Activated CD4-positive, CD25-positive, alpha-beta regulatory T cell treated with anti-CD3 and anti-CD28 coated beads, Interleukin-2, amount 50 U/mL, for 16 hours (primary cell): ENCODE measurements at places on chromosomes 2 and 18.

GRCh38 chr2:108189316-108189715 is 50.5 kb upstream of the SULT1C3 start:
- no peak for DNase-seq

DNA sequence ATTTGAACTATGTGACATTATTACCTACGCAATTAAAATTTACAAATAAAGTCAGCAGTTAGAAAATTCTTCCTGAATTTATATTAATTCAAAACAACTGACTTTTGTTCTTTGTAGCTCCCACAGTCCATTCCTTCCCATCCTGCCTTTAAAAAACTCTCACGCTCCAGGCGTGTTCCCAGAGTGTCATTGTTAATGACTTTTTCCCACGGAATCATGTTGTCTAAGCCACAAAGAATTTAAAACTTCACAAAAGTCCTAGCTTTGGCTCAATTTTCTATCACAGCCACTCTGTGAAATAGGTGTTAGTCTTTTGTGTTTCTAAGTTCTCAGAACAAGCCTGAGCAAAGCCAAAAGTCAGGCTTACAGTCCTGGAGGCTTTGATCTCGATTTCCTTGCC is 26.5 kb downstream of the SLC1A4 start:
- no peak for DNase-seq

DNA sequence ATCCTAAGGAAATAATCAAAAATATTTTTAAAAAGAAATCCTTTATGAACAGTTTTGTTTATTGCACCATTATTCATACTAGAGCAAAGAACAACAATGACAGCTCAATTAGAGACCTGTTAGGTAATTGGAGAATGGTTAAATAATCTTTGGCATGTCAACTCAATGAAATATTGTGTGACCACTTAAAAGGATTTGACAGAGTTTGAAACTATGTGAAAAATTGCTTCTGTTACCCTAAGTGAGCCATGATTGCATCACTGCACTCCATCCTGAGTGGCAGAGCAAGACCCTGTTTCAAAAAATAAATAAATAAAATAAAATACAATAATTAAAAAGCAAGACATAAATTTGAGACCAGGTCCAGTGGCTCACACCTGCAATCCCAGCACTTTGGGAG is 66.1 kb upstream of the ATP8B1 start:
- no peak for DNase-seq

DNA sequence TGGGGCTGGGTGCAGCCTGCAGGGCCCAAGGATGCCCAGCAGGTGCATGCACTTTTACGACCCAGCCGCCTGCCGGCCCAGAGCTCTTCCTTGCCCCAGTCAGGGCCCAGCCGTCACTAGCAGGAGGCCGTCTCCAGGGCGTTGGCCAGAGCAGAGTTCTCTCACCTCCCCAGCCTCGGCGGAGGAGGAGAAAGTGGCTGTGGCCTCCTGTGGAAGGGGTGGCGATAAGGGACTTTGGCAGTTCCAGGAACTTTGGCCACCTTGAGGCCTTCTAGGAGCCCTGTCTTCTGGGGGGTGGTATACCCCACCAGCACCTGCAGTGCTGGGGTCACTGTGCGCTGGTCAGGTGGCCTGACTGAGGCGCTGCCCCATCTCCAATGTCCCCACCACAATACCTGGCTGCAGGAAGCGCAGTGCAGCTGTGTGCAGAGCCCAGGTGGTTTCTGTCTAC is 22.0 kb downstream of the NPPC start:
- no peak for DNase-seq

GRCh38 chr2:240300840-240301239 is 134.6 kb upstream of the GPC1 start:
- DNase-seq, result no peak

DNA sequence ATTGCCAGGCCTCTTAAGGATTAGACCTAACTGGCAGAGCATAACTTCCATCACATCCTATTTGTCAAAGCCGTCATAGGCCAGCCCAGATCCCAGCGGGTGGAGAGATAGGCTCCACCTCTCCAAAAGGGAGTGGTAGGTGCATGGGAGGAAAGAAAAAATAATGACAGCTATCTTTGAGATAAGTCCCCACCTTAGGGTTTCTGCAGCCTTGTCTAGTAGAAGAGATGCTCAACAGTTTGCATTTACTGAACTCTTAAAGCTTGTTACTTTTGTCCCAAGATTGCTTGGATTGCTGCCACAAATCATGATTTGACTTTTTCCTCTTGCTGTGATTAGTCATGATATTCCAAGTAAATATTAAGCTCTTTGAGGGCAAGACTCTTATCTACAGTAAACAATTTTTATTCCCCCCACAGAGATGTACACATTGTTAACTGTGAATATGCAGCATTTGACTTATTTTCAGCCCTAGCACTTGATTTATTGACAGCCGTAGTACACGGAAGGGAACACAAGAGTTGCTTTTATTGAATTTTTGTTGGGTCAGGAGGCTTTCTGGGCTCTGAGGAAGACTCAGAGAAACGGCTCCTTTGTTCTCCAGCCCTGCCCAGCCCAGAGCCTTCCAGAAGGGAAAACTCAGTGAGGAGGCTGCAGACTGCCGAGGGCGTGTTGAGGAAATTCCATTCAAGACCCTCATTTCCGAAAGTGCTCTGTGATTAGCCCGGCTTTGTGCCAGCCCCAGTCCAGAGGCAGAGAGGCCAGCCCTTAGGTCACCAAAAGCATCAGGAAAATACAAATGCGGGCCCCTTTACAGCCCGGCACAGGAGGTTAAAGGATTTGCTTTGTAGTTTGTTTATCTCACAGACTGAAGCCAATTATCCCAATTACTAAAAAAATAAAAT is 75.5 kb upstream of the ZNF532 start:
- no peak for DNase-seq

GRCh38 chr2:44016282-44016681 is 20.5 kb upstream of the LRPPRC start:
- no peak for DNase-seq
